ENCODE measurements at places on chromosomes 2 and 18.

DNA sequence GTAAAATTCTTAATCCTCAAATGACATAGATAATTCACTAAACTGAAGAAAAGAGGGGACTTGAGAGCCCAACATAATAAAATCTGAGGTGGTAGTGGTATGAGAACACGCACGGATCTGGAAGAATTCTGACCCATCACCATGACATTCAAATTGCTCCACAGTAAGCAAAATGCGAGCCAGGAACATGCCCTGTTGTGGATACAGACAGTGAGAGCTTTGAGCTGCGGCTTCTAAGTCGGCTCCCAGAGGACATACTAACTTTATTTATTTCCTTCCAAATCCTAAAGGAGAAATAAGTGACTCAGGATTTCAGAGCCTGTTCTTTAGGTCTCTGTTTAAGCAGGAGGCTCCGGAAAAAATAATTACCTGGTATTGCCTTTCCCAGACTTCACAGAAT is 143.4 kb upstream of the SMAD7 start:
- no peak for DNase-seq

- peak; percentile 94 for DNase-seq
Observed at GRCh38 chr2:157830696-157831570, 45.2 kb downstream of the ACVR1 start.

DNA sequence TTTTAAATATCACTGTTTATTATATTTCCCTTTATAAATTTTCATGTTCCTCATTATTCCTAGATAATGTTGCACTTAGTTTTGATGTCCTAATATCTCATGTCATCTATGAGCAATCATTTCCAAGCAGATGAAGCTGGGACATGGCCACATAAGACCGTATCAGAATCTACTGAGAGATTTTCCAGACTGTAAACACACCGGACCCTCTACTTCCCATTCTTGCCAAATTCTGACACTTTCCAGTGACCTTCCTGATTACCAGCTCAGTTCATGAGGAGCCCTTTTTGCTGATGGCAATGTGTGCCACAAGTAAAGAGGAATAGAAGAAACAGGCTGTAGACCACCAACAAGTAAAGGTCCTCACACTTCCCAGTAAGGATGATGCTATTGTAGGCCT is 20.3 kb upstream of the PDE1A start:
- DNase-seq: no peak

DNA sequence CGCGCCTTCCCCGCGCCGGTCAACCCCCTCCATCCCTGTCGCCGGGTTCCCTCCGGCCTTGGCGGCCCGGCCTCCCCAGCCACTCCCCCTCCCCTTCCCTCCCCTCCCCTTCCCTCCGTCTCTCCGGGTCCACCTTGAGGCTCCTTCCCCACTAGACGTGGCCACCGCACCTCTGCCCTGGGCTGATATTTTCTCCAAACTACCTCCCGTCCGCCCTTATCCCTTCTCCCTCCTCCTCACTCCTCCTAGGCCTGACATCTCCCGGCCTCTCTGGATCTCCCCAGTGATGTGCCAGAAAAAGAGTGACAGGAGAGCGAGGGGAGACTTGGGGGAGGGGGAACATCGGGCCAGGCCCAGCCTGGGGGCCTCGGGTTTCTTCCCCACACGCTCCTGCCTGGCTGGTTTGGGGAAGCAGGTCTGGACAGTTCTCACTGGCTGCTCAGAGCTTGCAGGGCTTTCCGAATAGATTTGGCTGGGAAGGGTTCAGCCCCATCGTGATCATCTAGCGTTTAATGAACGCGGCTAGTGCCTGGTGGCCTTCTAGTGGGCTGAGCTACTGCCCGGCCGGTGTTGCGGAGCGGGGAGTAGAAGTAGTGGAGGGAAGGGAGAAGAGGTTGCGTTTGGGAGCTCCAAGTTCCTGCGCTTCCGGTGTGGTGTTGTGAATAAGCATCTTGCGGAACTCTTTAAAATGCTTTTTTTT is 641 bp downstream of the MAPRE3 start:
- peak; percentile 45 for DNase-seq

DNA sequence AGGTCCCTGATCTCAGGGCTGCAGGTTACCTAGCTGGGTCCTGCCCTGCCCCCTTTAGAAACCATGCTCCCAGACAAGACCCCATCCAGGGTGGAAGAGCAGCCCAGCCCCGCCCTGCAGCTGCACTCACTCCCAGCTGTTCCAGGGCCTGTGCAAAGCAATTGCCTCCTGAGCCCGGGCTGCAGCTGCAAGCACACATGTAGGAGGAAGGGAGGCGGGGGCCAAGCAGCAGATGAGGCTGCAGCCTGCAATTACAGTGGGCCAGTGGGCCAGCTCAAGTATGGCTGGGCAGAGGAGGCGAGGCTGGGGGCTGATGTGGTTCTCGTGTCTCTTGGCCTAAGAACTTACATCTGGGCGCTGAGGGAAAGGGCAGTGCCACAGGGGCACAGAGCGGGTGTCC is 65.4 kb upstream of the TUBA3E start:
- no peak for DNase-seq

DNA sequence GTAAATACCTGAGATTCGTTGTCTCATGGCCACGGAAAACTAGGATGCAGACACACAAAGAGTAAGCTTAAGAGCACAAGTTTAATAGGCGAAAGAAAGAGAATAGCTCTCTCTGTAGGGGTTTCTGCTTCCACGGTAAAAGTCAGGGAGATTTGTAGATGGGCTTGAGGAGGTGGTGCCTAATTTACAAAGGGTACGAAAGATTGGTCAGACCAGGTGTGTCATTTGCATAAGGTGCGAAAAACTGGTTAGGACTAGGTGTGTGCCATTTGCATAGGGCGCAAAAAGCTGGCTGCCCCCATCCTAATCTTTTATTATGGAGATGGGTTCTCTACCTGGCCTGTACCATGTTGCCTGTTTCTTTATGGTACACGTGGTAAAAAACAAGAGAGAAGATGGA is 170.5 kb upstream of the DOK6 start:
- DNase-seq: no peak

GRCh38 chr2:54107455-54107764 is 8.0 kb upstream of the ACYP2 start:
- DNase-seq: no peak

GRCh38 chr2:196617430-196617829 is 22.1 kb upstream of the CCDC150 start:
- no peak for DNase-seq

DNA sequence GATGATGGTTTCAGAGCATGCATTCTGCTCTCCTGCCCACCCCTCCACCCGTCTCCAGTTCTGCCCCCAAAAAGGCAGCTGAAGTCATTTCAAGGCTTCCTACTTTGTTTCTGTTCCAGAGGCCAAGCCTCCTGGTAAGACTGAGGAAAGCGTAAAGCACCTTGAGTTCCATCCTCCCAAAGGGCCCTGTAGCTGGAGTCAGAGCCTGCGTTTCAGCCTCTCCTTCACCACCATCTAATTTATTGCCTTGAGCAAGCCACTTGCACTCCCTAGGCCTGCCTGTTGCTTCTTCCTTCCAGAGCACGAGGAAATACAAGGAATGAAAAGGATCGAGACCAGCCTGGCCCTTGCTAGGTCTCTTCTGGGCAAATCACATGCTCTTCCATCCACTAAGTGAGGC is 244.2 kb upstream of the RAB12 start:
- no peak for DNase-seq

- no peak for DNase-seq
Observed at GRCh38 chr2:29582062-29582461, 339.3 kb downstream of the ALK start.

GRCh38 chr2:212135739-212136138 is 402.9 kb downstream of the ERBB4 start:
- DNase-seq: peak; percentile 13

GRCh38 chr18:60905699-60906098 is 427.5 kb upstream of the CDH20 start:
- no peak for DNase-seq

- DNase-seq: no peak
Observed at GRCh38 chr2:35081001-35081621, 1274.5 kb upstream of the CRIM1 start.

- DNase-seq: peak; percentile 66
Observed at GRCh38 chr2:160406591-160407392, 86.8 kb downstream of the RBMS1 start.

GRCh38 chr2:85708641-85709040 is 14.5 kb downstream of the GNLY start:
- no peak for DNase-seq

- no peak for DNase-seq
Observed at GRCh38 chr2:230899287-230899686, 25.8 kb downstream of the GPR55 start.

- DNase-seq: no peak
Observed at GRCh38 chr2:41414486-41415230, 633.2 kb upstream of the PKDCC start.

GRCh38 chr18:63707816-63708215 is 5.1 kb downstream of the SERPINB11 start:
- DNase-seq: no peak

- no peak for DNase-seq
Observed at GRCh38 chr2:70643715-70644114, 90.1 kb upstream of the TGFA start.

GRCh38 chr2:230666885-230667712 is 45.5 kb upstream of the CAB39 start:
- peak; percentile 93 for DNase-seq

- DNase-seq: peak; percentile 79
Observed at GRCh38 chr2:239927424-239927981, 97.6 kb downstream of the NDUFA10 start.

GRCh38 chr2:101435001-101435862 is 39.7 kb downstream of the RFX8 start:
- peak; percentile 59 for DNase-seq

GRCh38 chr2:129192841-129193253 is 786.6 kb upstream of the RAB6C start:
- DNase-seq: no peak

DNA sequence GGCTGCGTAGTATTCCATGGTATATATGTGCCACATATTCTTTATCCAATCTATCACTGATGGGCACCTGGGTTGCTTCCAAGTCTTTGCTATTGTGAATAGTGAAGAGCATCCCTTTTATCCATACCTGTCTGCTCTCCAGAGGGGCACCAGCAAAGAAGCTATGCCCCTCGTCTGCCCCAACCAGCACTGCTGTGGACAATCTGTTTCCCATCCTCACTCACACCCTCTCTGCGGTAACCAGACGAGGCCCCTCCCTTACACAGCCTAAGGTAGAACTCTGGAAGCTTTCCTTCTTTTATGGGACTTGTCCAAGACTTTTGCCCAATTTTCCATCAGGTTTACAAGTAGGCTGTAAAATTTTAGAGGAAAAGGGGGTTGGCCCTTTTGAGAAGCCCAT is 24.9 kb downstream of the TTR start:
- DNase-seq: no peak

- peak; percentile 96 for DNase-seq
Observed at GRCh38 chr2:43221124-43221762, 5.2 kb downstream of the ZFP36L2 start.

DNA sequence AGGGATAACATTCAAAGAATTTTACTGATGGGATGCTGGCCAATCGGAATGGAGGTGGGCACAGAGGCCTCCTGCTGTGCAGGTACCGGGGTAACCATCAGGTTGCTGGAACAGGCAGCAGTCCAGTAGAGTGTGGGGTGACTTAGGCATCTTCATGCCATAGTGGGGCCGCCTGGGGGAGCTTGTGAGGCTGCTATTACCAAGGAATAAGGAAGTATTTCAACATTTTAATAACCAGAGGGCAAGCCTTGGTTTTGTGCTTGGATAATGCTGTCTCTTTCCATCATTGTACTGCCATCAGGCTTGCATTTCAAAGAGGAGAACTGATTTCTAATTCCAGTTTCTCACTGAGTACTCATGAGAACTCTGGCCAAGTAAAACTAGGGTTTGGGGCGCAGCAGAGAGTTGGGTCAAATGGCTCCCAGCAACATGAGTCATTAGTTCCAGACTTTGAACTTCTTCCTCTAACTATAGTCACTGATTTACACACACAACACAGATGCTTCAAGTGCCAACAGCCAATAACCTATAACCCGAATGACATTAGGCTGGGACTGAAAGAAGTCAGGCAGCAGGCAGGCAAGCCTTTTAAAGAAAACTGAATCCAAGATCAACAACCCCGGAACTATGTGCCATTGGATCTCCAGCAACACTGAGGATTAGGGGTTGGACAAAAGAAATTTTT is 56.1 kb upstream of the FHL2 start:
- DNase-seq: peak; percentile 80

DNA sequence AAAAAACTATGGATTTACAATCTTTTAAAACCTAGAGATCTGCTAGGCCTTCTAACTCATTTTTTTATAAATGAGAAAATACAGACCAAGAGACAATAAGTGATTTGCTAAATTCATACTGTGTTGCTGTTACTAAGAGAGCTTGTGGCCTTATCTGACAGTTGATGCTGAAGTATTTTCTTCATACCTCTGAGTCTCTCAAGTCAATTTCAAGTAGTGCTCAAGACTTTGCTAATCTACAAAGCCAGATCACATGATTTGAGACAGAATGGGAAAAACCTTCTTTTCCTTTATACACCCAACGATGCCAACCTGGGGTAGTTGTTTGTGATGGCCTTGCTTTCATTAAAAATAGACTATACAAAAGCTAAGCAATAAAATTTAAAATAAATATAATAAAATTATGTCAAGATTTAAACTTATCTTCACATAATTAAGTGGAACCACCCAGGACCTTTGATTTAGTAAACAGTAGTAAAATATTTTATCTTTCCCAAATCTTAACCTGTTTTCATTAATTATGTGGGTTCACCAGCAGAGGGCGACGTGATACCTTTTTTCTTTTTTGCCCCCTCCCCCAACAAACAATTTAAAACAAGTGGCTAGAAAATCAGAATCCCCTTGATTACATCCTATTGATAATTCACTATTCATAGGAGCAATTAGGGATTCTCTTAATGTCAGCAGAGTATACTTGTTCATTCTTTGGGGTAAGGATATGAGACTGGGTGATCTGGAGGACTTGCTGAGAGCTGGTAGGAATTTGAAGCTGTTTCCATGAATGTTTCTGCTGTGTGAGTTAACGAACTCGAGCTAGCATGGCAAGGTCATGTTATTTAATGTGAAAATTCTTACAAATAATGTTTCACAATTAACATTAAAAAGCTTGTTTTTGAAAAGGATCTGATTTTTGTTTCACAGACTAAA is 49.6 kb upstream of the SLC5A7 start:
- no peak for DNase-seq

DNA sequence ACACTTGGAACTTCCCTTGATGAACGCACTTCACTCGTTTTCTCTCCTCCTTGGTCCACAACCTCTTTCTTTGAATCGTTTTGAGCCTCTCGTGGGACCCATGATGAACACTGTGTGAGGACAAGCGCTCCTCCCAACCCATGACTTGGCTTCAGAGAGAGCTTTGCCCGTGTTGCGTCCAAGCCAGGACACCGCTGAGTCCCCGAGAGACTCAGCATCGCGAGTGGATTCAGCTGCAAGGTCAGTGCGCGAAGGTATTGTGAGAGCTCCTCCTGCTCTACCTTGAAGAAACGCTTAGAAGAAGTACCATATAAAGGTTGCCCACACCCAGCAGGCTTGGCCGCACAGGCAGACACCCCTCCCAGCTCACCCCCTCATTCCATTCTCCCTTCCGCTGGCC is 58.7 kb downstream of the ZNF516 start:
- no peak for DNase-seq

Measured in foreskin fibroblast (primary cell).